MM.1S (cell line): ENCODE measurements at places on chromosomes 1 and 21.

DNA sequence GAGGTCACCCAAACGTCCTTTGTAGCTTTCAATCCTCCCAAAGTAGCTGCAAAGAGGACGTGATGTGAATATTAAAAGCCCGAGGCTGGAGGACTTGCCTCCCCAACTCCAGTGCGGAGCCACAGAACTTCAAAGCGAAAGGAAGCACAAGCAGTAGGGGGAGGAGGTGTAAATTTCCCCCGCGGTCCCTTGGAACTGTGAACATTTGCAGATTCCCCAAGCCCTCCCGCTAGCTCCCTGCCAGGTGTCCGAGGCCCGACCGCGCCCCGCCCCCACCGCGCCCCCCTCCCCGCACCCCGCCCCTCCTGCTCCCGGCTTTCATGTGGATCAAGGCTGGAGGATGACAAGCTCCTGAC, 41.5 kb upstream of the HAO2 start:
- DNase-seq, result peak; percentile 15

- DNase-seq, result no peak
Observed at GRCh38 chr21:42746593-42747275, 93.3 kb downstream of the PDE9A start.

GRCh38 chr1:67525053-67525760, 95.0 kb upstream of the SERBP1 start:
- DNase-seq, result no peak

GRCh38 chr1:16410803-16411202, 26.4 kb downstream of the SPATA21 start:
- DNase-seq, result no peak

GRCh38 chr1:161962091-161962887, 61.4 kb downstream of the OLFML2B start:
- DNase-seq, result peak; percentile 36

- no peak for DNase-seq
Observed at GRCh38 chr1:64834734-64835133, 89.9 kb downstream of the RAVER2 start.

DNA sequence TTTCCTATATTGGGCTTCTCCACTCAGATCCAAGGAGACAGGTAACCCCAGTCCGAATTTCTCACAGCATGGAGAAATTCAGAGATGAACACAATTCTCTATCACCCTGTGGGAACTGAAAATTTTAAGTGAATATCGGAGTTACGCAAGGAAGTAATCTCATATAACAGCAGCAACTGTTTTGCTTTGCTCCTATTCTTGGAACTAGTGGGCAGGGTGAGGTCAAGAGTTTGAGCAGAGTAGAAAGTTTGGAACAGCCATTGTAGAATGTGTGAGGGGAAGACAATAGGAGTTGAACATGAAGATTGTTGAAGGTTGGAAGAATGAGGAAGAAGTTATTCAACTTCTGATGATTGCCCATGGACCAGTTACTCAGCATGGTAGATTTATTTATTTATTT, 24.3 kb upstream of the SLC35D1 start:
- DNase-seq, result no peak

GRCh38 chr1:62336638-62336994, 17.4 kb upstream of the KANK4 start:
- no peak for DNase-seq

DNA sequence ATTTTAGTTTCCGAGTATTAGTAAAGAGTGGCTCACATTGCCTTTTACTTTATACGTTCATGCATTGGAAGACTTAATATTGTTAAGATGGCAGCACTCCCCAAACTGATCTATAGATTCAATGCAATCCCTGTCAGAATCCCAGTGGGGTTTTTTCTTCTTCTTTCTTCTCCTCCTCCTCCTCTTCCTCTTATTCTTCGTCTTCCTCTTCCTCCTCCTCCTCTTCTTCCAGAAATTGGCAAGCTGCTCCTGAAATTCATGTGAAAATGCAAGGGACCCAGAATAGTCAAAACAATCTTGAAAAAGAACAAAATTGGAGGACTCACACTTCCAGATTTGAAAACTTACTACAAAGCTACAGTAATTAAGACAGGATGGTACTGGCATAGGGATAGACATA, 23.2 kb upstream of the MACF1 start:
- no peak for DNase-seq

- no peak for DNase-seq
Observed at GRCh38 chr1:77378723-77379535, 97.1 kb downstream of the AK5 start.
